ENCODE measurements at places on chromosomes 7 and 10. TPM values are rescaled to one million over a fixed set of nuclear protein-coding genes. Genes with fewer than 3 reads are reported as not detected.

- no peak for DNase-seq
Measured at GRCh38 chr10:23048191-23048590, 47.2 kb upstream of the MSRB2 start.

- peak; percentile 11 for DNase-seq
Measured at GRCh38 chr10:34403512-34403911, 411.6 kb downstream of the PARD3 start.

GRCh38 chr10:116880716-116881482, 31.6 kb downstream of the ENO4 start:
- DNase-seq = peak; percentile 80

The TSPAN15 gene
- 23.1 TPM for total RNA-seq

Data from RPMI7951 (cell line).